ENCODE measurements at places on chromosomes 2 and 18.

DNA sequence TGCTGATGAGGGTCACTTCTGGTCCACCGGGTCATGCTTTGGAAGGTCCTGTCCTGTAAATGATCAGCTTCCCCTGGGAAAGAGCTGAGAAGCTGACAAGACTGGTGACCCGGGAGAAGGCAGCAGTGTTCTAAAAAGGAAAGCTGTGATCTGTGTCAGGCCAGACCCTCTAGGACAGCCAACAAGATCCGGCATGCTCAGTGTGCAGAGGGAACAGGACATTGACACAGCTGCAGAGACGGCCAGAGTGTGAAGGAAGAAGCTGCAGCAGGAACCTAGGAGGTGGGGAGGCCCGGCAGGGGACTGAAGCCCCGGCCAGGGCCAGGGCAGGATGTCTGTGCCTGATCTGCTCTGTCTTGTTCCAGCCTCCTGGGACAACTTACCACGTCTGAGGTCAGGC, 372.7 kb upstream of the ID2 start:
- no peak for DNase-seq

DNA sequence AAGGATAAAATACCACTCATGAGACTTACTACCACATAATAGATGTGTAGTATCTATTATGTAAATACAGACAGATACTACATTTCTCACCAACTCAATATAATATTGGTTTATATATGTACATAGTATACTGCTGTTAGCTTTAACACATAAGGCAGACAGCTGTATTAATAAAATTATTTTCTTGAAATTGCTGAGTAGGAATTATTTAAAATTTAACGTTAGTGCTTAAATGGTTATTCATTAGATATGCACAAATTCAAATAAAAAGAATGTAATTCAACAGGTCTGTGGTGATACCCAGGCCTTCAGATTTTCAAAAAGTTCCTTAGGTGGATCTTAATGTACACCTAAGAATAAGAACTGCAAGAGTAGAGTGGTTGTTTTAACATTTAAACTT, 59.0 kb downstream of the PRPF40A start:
- no peak for DNase-seq

GRCh38 chr18:4172196-4173100, 282.7 kb downstream of the DLGAP1 start:
- DNase-seq, result no peak

GRCh38 chr2:25692737-25693445, 19.5 kb upstream of the DTNB start:
- DNase-seq, result no peak

DNA sequence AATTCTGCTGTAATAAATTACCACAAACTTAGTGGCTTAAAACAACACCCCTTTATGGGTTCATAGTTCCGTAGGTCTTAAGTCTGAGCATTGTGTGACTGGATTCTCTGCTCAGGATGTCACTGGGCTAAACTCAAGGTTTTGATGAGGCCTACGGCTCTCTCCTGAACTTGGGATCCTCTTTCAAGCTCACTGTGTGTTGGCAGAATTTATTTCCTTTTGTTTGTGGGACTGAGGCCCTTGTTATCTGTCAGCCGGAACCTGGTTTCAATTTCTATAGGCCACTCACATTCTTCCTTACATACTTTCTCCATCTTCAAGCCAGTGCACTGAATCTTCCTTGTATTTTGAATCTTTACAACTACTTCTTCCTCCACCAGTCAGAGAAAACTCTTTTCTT, 290.2 kb downstream of the AKAIN1 start:
- DNase-seq, result no peak

GRCh38 chr2:58449286-58450010, 208.3 kb upstream of the FANCL start:
- DNase-seq, result no peak

DNA sequence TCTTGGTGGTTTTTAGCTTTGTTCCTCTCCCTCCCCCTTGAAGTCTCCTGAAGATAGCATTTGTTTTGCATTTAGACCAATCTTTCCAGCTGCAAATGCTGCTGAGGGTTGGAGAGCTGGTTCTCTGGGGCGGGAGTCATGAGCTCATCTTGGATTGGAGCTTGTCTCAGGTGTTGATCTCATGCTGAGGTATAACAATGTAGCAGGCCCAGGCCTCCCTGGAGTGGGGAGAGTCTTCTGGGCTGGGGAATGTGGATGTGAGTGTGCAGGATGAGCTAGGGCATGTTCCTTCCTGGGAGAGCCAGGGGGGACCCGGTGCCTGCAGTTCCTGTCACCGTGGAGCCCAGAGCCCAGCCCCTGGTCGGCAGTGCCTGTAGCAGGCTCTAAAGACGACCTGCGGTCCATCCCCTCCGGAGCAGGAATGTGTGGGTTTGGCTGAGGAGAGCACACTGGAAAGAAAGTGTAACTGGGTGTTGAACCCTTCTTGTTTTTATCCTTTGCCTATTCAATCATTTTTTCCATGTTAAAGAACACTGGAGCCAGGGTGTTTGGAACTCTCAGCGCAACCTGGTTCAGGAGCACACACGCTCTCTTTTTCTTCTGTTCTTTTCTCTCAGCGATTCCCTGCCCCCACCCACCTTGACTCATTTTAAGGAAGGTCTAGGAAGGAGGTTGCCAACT, 2.7 kb downstream of the ZNF532 start:
- no peak for DNase-seq

DNA sequence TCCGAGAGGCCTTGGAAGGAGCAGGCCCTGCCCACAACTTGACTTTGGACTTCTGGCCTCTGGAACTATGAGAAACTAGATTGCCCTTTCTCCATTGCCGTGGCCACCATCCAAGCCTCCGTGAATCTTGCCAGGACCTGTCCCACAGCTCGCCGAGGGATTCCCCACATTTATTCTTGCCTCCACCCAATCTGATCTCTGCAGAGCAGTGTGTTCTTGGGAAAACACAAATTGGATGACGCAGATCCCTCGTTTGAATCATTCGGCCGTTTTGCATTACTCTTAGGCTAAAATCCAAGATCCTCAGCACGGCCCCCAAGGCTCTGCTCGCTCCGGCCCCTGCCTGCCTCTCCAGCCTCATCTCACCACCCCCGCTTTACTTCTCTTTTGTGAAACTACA, 364.2 kb downstream of the ZNF516 start:
- no peak for DNase-seq

- DNase-seq, result no peak
Observed at GRCh38 chr2:120984452-120985173, 248.9 kb downstream of the GLI2 start.

GRCh38 chr2:20168727-20169696, 55.9 kb downstream of the SDC1 start:
- DNase-seq, result no peak

DNA sequence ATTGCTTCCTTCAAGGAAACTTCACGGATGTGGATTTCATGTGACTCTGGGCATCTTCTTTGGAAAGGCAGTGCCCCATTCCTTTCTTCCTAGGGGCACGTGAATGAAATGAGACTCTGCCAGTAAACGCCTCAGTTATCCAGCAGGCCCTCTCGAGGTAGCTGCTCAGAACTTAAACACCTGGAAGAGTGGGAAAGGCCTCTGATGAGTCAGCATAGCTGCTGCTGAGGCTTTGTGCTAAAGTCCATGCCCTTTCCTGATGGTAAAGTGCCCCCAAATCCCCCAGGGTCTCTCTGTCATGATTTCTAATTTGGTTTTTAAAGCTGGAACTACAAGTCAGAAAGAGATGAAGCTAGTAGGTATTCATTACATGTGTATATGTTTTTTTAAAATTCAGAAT, 3.8 kb downstream of the SLC1A4 start:
- DNase-seq, result no peak

GRCh38 chr2:159131914-159132281, 154.6 kb downstream of the WDSUB1 start:
- no peak for DNase-seq

DNA sequence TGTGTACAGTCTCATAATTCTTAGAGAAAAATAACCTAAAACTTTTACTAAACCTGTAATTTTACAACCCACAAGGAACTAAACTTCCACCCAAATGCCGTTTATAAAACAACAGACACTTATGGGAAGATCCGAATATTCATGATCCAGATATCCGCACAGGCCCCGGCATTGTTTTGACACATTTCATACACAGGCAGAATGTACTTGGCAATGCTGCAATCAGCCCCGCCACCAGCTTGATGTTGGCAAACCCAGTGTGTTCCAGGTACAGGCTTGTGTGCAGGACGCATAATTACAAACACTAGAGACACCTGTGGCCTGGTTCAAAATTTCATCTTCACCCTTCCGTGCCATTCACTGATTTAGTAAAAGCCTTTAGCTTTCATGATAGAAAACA, 393.0 kb upstream of the SALL3 start:
- DNase-seq, result no peak

DNA sequence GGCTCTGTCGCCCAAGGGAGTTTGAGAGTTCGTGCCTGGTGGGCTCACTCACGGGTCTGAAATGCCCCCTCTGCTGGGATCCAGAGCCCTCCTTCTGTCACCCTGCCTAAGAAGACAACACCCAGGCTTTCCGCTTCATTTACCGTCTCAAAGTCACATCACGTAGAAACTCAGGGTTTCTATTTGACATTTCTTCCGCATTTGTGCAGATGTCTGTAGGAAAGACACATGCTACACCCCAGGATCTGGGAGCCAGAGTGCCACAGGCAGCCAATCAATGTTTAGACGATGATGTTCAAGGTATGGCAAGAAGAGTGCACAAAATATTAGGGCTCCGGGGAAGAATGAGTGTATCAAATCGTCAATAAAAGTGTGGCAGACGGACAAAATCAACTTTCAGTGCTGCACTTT, 24.4 kb upstream of the ACKR3 start:
- no peak for DNase-seq

GRCh38 chr18:71327850-71328249, 1039.0 kb downstream of the SOCS6 start:
- no peak for DNase-seq

GRCh38 chr2:99166218-99166617, 11.5 kb downstream of the LIPT1 start:
- no peak for DNase-seq

DNA sequence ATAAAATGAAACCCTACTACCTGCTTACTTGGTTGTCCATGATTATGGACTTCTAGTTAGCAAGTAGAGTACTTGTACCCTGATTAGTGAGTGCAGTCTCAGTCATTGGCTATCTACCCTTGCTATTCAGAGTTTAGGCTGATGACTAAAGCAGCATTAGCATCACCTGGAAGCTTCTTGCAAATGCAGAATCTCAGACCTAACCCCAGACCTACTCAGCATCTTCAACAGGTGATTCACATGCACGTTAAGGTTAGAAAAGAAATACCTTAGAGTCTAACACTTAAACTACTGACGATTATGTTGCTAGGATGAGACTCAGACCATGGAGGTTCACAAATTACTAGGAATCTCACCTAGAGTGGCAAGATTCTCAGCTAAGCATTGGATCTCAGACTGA, 399.9 kb upstream of the FANCL start:
- no peak for DNase-seq

DNA sequence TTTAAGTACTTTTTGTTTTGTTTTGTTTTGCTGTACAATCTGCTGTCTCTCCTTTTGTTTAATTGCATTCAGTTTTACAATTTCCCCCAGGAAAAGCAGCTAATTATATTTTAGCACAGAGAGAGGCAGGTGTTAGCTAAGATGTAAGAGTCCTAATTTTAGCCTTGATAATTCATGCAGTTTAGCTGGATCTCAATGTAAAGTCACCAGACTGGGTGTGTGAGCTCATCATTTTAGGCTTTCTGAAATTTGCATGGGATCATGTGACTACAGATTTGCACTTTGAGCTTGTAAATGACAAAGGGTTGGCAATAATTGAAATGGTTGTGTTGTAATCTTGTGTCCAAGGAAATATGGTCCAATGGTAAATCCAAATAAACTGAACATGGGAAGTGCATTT, 68.5 kb downstream of the ETAA1 start:
- DNase-seq, result no peak

DNA sequence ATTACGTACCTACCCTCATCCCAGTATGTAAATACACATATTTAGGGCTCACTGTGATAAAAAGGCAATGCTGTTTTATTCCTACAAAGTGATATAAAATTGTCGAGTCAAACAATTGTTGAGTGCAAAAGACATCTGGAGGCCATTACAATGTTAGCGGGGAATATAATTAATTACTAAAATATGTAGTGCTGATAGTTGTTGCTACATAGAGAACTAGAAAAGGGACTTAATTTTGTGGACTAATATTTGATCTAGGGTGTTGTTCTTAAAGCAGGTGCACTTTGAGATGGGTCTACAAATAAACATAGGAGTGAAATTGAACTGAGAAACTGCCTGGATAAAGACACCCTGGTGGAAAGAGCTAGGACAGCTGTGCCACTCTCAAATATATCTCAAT, 300.1 kb downstream of the NOL4 start:
- no peak for DNase-seq

DNA sequence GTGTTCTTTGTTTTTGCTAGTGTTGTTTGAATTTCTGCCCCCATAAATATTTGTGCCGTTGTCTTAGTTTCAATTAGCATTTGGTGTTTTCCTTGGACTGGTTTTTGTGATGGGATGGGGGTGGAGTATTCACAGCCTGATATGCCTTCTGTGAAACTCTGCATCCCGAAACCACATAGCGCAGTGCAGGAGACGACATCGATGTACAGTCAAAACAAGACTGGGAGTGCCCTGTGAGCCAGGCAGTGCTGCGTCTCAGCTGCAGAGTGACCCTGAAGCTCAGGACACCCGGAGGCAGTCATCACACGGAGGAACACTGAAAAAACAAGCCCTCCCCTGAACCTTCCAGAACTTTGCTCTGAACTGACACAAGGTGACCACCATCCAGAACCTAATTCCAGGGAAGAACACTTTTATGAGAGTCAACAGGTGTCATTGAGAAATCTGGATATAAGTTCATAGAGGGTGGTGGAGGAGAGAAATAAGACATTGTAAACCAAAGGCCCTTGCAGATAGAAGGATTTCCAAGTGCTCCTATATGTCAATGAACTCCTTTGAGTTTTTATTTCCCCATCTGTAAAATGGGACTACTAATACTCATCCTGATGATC, 61.2 kb upstream of the CABLES1 start:
- DNase-seq, result no peak

DNA sequence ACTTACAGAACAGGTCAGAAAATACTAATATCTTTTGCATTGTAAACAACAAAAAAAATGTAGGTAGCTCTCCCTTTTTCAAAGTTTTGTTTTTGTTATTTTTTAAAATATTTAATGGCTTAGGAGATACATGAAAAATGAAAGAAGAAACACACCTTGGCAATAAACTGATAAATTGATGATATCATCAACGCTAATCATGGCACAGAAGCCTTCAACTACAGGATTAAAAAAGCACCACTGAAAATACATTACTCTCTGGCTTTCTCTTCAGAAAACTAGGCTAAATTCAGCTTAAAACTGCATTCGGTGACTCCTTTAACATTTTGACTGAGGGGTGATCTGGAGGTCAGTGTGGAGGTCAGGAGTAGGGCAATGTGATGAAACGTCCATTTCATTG, 1018.8 kb upstream of the FANCL start:
- no peak for DNase-seq

- DNase-seq, result peak; percentile 43
Observed at GRCh38 chr2:235605312-235606003, 111.6 kb downstream of the AGAP1 start.

DNA sequence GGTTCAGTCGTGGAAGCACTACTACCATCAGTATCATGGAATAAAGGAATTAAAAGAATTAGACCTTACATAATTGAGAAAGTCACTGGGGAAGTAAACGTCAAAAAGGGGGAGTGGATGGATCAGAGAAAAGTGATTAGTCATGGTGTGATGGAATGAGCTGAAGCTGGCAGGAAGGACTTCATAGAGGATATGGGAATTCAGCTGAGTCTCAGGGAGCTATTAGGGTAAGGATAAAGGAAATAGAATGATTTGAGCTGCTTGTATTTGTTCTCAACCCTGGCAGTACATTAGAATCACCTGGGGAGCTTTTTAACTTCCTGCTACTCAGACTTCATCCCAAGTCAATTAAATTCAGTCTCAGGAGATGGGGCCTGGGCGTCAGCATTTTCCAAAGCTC, 53.4 kb upstream of the SETBP1 start:
- no peak for DNase-seq

Measured in CD4-positive, alpha-beta memory T cell (primary cell).